ENCODE measurements at places on chromosomes 5 and 9.

- DNase-seq, result no peak
Observed at GRCh38 chr5:89989776-89990175, 419.8 kb downstream of the CETN3 start.

GRCh38 chr9:111094433-111094924 is 56.2 kb upstream of the LPAR1 start:
- no peak for DNase-seq

DNA sequence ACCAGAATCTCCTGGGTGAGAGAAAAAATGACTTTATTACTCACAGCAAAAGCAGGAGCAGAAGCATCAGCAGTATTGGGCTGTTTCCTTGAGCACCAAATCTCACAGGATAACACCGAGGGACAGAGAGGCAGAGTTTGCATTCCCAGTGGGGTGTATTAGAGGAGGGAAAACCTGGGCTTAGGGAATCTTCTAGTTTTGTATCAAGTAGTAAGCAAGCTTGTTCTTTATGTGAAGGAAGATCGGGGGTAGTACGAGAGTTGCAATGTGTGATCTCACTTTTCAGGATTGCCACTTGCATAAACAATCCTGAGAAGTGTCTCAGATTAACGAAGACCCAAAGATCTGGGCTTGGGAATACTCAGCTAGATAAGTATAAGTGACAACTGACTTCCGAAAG is 1163.0 kb downstream of the TAF11L14 start:
- DNase-seq, result no peak

DNA sequence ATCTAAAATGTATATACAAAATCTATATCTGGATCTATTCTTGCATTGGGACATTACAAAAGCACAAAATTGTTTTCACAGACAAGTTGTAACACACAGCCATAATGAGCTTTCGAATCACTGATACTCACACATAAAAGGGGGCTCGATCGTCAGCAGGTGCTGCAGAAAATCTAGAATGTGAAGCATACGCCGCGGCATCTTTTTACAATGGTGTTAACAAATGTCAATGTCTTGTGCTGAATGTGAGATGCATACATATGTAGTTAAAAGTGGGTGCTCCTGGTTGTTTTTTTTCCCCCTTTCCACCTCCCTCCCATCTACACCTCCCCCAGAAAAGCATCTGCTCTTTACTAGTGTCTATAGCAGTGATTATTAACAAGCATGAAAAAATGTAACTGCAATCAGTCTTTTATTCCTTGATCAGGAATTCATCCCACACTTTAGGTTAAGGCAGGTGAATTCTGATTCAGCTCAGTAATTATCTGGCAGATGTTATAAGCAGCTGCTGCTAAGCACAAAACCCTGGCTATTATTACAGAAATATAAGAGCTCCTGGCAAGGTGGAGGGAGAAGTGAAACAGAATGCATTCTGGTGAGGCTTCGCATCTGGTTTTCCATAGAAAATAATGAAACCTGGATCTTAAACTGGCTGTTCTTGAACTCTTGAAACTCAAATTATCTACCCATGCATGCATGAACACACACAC is 114.1 kb downstream of the MPDZ start:
- DNase-seq, result no peak

DNA sequence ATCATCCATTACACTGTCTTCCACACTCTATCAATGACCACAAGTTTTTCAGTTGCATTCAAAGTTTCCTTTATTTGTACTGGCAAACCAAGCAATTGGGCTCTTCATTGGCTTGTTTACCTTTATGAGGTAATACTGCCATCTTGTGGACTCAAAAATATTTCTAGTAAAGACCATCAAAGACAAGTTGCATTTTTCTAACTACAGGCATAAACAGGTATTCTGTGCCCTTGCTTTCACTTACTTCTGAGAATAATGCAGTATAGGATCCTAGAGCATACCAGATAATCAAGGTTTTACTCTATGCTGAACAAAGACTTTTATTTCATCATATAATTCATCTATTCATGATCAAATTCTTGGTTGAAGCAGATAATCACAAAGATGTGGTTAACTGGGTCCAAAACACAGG is 173.7 kb upstream of the POU5F2 start:
- no peak for DNase-seq

DNA sequence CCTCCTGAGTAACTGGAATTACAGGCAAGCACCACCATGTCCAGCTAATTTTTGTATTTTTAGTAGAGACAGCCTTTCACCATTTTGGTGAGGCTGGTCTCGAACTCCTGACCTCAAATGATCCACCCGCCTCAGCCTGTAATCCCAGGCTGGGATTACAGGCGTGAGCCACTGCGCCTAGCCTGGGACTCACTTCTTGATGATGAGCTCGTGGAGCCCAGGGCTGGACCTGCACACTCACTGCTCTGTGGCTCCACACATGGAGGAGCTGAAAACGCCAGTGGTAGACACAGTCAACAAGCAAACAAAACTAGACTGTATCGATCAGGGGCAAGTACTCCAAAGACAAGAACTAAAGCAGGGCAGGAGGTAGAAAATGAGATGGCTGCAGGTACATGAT is 59.8 kb upstream of the RPL26L1 start:
- DNase-seq, result no peak

Data from NCI-H526 treated with DMSO at 0.1 percent for 48 hours (cell line).